Nucleus accumbens (tissue), 56 donors: ENCODE measurements at places on chromosomes 16 and 17.

GRCh38 chr17:39870776-39871175 lies 2.8 kb downstream of the ZPBP2 start:
- no peak for DNase-seq

DNA sequence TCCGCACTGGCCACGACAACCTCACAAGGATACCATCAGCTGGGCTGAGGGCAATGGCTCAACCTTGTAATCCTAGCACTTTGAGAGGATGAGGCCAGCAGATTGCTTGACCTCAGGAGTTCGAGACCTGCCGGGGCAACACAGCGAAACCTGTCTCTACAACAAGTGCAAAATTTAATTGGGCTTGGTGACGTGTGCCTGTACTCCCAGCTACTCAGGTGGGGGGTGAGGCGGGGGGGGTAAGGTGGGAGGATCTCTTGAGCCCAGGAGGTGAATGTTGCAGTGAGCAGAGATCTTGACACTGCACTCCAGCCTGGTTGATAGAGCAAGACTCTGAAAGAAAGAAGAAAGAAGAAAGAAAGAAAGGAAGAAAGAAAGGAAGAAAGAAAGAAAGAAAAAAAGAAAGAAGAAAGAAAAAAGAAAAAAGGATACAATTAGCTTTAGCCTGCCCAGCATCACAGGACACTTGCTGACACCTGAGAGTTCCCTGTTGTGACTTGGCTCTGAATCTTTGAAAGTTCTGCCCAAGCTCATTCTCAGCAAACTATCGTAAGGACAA lies 5.2 kb upstream of the MT1E start:
- DNase-seq: no peak

- no peak for DNase-seq
These were observed 122.5 kb downstream of the ZNF423 start for GRCh38 chr16:49733313-49734009.

DNA sequence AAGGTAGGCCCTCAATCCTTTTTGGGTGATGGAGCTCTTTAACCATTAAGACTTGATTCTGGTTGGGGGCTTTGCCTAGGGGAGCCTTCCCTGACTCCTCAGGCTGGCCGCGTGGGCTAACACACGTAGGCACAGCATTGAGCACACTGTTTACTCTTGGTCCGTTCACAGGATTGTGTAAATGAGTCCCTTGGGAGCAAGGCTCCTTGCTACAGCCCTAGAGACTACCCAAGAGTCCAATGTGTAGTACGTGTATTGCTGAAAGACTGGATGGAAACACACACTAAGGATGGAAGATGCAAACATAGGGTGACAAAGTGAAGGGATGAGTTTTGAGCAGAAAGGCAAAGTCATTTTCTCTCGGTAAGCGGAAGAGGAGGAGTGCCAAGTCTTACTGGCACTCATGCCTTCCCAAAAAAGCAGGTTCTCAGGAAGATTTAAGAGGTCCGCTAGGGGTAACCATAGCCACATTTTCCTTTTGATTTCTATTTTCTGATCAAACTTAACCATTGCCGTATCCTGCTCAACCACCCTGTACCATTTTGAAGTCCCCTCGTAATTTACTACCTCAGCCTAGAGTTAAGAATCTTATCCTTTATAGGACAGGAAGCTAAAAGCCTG lies 911 bp upstream of the ITGA2B start:
- DNase-seq: no peak

DNA sequence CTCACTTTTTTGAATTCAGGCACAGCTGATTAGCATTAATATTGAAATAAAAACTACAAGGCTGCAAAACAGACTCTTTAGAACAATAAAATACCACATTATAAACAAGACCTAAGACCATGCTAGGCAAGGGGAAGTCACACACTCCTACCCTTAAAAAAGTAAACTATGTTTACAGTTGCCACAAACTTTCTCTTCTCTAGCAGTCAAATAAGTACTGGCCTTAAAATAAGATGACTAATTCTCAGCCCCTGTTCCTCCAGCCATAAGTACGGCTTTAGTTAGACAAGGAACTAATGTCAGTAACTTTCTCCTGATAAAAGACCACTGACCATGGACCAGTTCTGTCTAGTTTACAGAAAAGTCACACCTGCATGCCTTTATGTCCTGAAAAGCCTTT lies 19.5 kb upstream of the CPHXL start:
- no peak for DNase-seq

DNA sequence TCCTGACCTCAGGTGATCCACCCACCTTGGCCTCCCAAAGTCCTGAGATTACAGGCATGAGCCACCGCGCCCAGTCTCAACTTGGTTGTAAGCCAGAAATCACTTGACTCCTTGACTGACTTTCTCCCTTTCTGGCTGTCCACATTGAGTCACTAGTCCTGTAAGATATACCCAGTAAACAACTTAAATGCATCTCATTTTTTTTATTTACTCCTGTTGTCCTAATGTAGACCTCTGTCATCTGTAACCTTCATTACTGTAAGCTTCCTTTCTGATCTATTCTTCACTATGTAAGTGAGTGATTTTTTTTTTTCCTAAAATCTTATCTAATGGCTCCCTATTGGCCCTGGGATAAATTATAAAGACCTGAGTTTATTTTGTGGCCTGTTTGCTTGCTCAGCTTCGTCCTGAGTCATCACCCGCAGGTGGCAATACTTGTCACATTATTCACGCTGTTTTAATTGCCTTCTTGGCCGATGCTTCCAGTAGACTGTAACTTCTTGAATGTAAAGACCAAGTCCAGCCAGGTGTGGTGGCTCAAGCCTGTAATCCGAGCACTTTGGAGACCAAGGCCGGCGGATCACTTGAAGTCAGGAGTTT lies 41.0 kb downstream of the PAFAH1B1 start:
- DNase-seq: no peak

DNA sequence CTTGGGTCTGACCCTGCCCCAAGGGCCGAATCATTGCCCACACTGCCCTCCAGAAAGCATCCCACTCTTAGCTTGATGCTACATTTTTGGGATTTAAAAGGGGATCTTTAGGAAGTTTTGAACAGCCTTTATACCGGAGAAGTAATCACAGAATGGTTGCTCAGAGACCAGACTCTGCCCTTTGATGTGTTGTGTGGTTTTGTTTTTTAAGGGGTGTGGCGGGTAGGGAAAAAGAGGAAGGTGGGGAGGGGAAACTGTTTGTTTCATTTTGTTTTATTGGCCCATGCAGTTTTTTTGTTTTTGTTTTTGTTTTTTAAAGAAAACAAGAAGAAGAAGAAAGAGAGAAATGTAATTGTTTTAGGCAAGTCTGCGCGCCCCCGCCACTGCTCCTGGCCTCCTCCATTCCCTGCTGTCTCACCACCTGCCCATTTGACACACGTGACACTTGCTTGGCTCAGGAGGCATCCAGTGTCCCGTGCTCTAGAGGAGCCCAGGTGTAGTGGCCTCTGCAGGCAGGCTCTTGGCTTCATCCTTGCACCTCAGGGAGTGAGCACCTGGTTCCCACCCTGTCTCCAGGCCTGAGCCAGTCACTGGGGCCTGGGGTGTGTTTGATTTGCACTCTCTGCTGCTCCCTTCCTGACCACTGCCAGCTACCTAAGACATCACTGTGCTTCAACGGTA lies 35.7 kb downstream of the GNAO1 start:
- DNase-seq: no peak

GRCh38 chr17:60857556-60858080 lies 180.0 kb downstream of the BCAS3 start:
- no peak for DNase-seq
